ENCODE measurements at places on chromosomes 4 and X.

GRCh38 chrX:127726227-127726626, 326.0 kb downstream of the ACTRT1 start:
- DNase-seq, result no peak

DNA sequence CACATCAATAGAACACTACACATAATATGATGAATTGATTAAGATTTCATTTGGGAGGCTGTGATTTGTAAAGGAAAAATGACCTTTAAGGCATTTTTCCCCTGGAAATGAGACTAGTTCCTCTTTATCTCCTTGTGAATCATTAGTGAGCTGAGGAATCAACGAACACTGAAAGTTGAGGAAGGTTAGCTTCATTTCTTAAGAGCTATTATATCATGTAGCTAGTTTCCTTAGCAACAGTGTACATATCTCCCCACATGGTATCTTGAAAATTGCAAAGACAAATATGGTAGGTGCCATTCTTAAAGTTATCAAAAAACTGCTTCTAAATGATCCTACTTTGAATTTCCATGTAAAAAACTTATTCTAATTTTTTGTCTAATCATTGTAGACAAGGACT, 127.5 kb upstream of the NRK start:
- DNase-seq, result no peak

- DNase-seq, result no peak
These were observed 838.2 kb upstream of the FTHL17 start for GRCh38 chrX:31909850-31910572.

DNA sequence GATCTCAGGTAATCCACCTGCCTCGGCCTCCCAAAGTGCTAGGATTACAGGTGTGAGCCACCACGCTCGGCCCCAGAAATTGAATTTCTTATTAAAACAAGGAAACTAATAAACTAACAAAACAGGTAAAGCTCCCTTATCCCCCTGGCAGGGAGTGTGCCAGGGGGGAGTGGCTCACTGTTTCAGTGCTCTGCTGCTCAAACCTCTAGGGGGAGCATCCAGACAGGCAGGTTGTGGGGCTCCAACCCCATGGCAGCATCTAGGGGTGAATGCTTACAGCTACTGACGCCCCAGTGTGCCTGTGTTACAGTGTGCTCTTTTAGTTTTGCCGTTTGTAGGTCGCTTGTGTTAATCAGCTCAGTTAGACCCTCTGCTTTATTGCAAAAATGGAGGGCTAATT, 605.0 kb downstream of the GABRG1 start:
- no peak for DNase-seq

Measured in stimulated activated CD4-positive, alpha-beta T cell treated with anti-CD3 and anti-CD28 coated beads, Interleukin-1b, Interleukin-23, amount 100 ng/mL, for 1 hour (primary cell).